ENCODE measurements at places on chromosomes 13 and 19.

DNA sequence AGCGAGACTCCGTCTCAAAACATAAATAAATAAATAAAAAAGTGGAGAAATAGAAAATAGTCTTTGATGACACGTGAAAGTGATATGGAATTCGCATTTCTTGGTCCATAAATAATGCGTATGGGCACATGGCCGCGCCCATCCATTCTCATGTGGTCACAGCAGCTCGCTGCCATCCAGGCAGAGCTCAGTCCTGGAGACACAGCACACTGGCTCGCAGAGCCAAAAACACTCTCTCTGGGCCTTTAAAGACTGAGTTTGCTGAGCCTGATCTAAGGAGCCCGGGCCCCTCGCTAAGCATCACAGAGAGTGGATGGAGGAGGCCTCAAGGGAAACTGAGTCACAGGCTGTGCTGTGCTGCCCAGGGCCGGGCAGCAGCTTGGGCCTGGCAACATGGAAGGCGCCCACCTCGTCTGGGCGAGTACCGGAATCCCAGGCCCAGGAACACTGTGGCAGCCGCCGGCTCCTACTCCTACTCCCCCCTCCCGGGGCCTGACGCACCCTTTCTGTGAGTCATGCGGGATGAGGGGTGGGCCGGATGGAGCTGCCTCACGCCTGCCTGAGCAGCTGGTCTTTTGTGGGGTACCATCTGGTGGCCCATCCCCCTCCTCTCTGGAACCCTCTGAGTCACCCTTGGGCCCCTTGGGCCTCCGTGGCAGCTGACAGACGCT lies 28.9 kb upstream of the CACTIN start:
- no peak for DNase-seq

- no peak for DNase-seq
Observed at GRCh38 chr13:45332831-45333219, 8.2 kb downstream of the TPT1 start.

GRCh38 chr13:107865318-107865575 lies 350.1 kb downstream of the LIG4 start:
- no peak for DNase-seq

DNA sequence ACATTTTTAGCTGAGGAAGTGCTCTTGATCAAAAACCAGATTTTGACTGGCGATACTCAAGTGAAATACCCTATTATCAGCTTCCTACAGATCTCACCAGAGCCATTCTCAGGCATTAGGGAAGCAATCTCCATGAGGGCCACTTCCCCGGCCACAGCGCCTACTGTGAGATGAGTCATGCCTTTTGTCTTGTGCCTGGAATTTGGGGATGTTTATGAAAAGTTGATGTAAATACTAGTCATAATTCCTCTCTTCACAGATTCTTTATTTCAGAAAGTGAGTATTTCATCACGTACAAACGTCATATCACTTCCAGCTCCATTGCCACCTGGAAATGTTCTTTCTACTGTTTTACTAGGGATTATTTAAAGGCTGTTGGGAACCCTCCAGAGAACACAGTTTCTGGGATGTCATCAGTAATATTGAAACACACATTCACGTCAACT lies 25.3 kb upstream of the SLC46A3 start:
- no peak for DNase-seq

DNA sequence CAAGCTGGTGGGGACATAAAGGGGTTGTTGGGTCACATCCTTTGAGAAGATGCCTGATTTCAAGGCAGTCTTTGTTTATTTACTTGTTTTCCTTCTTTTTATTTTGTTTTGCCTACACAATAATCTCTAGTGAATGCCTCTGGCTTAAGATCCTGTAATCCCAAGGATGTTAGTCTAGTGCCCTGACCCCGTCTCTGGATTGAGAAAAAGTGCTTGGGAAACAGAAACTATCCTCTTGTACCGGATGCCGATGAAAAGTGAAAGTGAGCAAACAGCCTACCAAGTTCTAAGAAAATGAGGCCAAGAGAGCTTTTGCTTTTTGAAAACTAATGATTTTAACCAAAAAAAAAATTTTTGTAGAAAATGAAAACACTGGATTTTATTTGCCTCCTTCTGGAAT lies 42.1 kb upstream of the C1QTNF9 start:
- DNase-seq, result no peak

- DNase-seq, result no peak
Observed at GRCh38 chr19:40284251-40284500, 969 bp downstream of the AKT2 start.

GRCh38 chr13:105878119-105878700 lies 657.3 kb downstream of the EFNB2 start:
- DNase-seq, result no peak

- DNase-seq, result no peak
Observed at GRCh38 chr13:66033924-66034323, 1196.2 kb downstream of the PCDH9 start.

DNA sequence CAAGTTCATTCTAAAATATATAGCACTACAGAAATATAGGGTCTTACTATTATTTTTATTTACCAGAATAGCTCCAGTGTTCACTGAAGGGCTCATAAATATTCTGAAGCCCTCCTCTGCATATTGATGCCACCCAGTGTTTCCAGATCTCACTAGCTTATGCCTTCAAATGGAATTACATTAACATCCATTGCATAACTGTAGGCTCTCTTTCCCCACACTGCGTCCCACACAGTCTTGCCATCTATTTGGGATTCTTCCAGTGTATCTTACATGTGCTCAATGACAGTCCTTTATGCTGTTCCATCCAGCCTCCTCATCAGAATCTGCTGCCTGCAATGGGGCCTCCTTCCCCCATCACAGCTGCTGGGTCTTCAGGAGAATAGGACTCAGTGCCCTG lies 137.2 kb downstream of the CYSLTR2 start:
- no peak for DNase-seq

GRCh38 chr19:16293118-16294091 lies 31.2 kb upstream of the KLF2 start:
- no peak for DNase-seq

DNA sequence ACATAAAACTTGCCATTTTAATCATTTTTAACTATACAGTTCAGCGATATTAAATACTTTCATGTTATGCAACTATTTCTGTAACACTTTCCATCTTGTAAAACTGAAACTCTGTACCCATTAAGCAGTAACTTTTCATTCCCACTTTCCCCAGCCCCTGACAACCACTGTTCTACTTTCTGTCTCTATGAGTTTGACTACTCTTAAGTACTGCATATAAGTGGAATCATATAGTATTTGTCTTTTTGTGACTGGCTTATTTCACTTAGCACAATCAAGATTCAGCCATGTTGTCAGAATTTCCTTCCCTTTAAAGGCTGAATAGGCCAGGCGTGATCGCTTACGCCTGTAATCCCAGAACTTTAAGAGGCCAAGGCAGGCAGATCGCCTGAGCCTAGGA lies 56.2 kb downstream of the ARHGAP35 start:
- DNase-seq, result no peak

GRCh38 chr13:23243066-23243465 lies 62.3 kb downstream of the SGCG start:
- no peak for DNase-seq

All from spleen (tissue), 13 donors.